Left kidney (tissue), 8 donors: ENCODE measurements at places on chromosomes 7 and 10. TPM values are rescaled to one million over a fixed set of nuclear protein-coding genes. Genes with fewer than 3 reads are reported as not detected.

Gene KCNH2
- polyA plus RNA-seq: 13.1 TPM

Gene ZP3
- polyA plus RNA-seq: 3.3 TPM

Gene LIPJ
- polyA plus RNA-seq: 0.10 TPM

Gene ELN
- polyA plus RNA-seq: 46.4 TPM

Gene SEMA4G
- 63.0 TPM for polyA plus RNA-seq

Gene SEM1
- polyA plus RNA-seq: 170 TPM

Gene TBC1D12
- polyA plus RNA-seq: 21.6 TPM

Gene PPP1R17
- polyA plus RNA-seq: not detected

Gene IPMK
- 7.7 TPM for polyA plus RNA-seq

Gene EEF1AKMT2
- 48.0 TPM for polyA plus RNA-seq

Gene ACTL6B
- not detected for polyA plus RNA-seq
